ENCODE measurements at places on chromosomes 16 and 17. TPM values are rescaled to one million over a fixed set of nuclear protein-coding genes. Genes with fewer than 3 reads are reported as not detected.

DOC2A gene
- 11.0 TPM for total RNA-seq

ADAP2 gene
- total RNA-seq: 0.76 TPM

GRCh38 chr16:5966004-5966403 lies 868.4 kb upstream of the EEF2KMT start:
- no peaks in the 10 kb centered on the region for H3K4me1 ChIP-seq
- no peak overlapping the region for H3K4me3 ChIP-seq
- no peaks in the 10 kb centered on the region for H3K27me3 ChIP-seq
- H3K36me3 ChIP-seq: no peaks in the 10 kb centered on the region

DNA sequence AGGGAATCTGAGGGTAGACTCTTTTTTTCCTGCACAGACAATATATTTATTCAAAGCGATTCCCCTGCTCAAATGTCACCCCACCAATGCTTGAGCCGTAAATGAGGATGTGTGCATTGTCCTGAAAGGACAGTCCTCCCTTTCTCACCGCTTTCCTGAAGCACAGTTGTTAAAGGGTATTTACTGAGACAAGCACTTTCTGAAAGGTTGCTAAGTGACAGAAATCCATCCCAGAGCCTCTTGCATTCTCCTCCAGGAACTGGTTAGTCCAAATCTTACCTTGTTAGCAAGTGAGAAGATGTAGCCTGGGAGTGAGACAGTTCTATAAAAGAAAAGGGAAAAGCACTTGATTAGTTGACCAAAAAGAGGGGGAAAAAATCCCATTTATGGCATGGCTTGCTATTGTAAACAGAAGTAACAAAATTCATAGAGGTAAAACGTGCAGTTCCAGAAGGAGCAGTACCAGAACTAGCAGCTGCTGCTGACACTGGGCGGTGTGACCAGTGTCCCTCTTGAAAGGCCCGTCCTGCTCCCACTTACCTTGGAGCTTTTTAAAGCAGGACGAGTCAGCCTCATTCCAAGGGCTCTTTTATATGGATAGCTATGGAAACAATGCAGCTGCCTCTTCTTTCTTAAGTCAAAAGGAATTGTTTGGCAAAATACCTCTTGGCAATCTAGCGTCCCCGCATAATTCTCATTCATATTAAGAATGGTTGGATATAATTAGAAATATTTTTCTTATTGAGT lies at the start of gene MYH2:
MYH2 (minus strand) TSS at position 563 of the 747 bp plus-strand sequence. CDS start 1,738 bp downstream, outside the sequence.
- no peak within 1 kb of the TSS for H3K27ac ChIP-seq
- H3K4me1 ChIP-seq: no peaks in the 10 kb centered on the region
- H3K4me3 ChIP-seq: no peak within 1 kb of the TSS
- H3K36me3 ChIP-seq: no peaks in the 10 kb centered on the region
- DNase-seq: no peak

DNA sequence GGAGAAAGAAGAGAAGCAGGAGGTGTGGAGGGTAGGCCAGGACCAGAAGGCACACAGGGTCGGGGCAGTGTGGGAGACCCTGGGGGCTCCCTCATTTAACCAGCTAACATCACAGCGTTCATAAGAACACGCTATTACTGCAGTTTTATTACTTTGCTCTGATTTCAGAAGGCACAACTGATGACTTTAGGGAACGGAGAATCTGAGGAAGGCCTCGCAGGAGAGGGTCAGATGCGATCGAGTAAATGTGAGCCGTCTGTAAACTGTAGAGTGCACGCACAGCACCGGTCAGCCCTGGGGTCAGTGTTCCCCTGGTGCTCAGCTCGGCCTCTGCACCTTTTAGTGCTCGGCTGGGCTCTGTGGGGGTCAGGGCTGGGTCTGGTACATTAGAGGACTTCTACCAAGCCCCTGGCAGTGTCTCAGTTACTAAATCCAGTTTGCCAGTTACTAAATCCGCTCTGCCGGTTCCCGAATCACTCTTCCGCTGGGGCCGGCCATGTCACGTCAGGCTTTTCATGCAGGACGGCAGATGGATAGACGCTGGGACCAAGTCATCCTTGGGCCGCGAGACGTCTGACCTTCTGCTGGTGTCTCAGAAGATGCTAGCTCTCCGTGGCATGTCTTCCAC lies 325.9 kb downstream of the SEC14L1 start:
- DNase-seq: no peak
- H3K27me3 ChIP-seq: no peaks in the 10 kb centered on the region
- H3K4me1 ChIP-seq: peaks cover 6% of the 10 kb centered on the region
- no peak overlapping the region for H3K4me3 ChIP-seq
- H3K36me3 ChIP-seq: no peaks in the 10 kb centered on the region

- H3K27me3 ChIP-seq: no peaks in the 10 kb centered on the region
- no peak for DNase-seq
- no peak overlapping the region for H3K4me3 ChIP-seq
- no peak overlapping the region for H3K27ac ChIP-seq
- H3K36me3 ChIP-seq: peaks cover 3% of the 10 kb centered on the region
Observed at GRCh38 chr17:38469875-38470274, 41.6 kb downstream of the ARHGAP23 start.

DNA sequence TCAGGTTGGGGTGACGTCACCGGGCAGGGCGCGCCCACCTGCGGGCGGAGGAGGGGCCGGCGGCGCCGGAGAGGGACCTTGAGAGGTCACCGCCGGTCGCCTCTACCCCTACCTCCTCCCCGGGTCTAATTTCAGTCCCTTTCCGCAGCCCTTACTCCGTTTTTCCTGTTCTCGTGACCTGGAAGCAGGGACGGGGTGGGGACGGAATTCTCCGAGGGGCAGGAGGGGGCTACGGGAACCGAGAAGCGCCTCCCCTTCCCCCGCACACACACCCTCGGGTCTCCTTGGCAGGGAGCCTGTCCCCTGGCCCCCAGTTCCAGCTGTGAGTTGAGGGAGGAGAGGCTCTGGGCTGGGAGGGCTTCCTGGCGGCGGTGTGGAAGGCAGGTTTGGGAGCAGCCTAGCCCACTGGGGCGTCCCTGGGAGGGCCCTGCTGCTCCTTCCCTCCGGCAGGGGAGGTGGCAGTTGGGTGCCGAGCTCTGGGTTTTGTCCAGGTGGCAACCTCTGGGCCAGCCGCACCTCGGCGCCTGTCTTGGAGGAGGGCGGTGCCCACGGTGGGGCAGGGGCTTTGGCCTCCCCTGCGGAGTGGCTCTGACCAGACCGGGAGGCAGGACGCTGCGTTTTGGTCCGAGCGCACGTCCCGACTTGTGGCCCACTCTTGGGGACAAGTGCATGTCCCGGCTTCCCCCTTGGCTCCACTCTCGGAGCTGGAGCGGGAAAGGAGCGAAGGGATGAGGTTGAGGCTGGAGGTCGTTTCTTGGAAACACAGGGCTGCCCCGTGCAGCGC lies 773 bp downstream of the SYNGR3 start:
- H3K27me3 ChIP-seq: no peaks in the 10 kb centered on the region
- DNase-seq: no peak
- peaks cover 32% of the 10 kb centered on the region for H3K4me1 ChIP-seq
- H3K36me3 ChIP-seq: no peaks in the 10 kb centered on the region
- no peak overlapping the region for H3K27ac ChIP-seq

KCNH6 gene
- total RNA-seq: not detected

DNA sequence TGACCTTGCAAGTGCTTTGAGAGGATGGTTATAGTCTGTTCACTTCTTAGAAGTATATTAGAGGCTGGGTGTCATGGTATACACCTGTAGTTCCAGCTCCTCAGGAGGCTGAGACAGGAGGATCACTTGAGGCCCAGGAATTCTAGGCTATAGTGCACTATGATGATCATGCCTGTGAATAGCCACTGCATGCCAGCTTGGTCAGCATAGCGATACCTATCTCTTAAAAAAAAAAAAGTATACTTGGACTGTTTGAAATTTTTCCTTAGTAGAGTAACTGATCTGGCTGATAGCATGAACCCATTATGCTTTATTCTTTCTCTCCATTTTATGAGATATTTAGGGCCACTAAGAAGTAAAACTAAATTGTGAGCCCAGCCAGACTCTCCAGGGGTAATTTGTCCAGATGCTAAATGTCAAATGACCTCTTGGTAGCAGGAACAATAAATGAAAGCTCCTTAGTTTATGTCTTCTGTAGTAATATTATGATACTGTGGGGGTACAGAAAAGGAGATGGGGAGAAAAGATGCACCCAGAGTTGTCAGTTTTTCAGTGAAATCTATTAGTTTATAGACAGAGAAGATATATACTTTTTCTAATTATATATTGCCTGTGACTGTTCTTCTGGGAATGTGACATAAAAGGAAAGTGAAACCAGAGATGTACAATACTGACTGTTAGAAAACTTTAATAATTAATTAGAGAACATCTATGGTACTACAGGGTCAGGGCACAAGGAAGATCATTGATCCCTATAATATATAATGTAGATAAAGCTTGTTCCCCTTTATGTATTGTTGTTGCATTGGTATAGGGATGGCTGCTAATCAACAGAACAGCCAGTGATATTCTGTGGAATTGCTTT lies 335.3 kb upstream of the TBX2 start:
- no peak overlapping the region for H3K4me3 ChIP-seq
- DNase-seq: no peak
- no peaks in the 10 kb centered on the region for H3K27me3 ChIP-seq
- 0 out of 2 replicates have a peak, but pooled peaks cover 4% of the 10 kb centered on the region for H3K4me1 ChIP-seq
- H3K27ac ChIP-seq: no peak overlapping the region

STH gene
- not detected for total RNA-seq

NPIPB9 gene
- 8.5 TPM for total RNA-seq

DNA sequence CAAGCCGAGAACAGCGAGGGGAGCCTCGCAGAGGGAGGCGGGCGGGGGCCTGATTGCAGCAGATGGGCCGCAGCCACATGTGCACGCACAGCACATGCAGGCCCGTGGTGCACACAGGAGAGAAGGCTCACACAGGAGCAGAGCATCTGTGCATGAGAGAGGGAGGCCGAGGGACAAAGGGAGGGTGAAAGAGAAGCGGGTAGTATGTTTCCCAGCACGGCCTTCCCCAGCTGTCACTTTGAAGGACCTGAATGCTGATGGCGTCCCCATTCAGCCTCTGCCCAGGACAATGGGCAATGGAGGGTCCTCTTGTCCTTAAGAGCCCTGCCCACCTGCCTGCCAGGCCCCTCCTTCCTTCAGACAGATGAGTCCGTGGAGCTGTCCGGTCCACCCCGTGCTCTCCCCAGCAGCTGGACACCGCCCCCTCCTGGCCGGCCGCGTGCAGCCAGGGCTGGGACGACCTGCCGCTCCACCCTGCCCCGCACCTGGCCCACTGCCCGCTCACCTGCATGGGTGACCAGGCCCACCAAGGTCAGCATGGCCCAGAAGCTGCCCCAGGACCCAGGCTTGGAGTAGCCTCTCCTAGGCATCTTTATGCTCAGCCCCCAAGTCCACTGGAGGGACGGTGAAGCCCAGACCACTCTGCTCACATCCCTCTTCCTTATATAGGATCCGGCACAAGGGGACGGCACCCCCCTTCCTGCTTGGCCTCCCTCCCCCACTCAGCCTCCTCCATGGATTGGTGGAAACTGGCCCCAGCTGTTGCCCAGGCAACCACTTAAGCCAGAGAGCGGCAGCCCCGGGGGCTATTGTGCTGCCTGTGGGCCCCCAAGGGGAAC lies at the start of gene BTBD17:
BTBD17 (minus strand) TSS at position 639 of the 839 bp plus-strand sequence; CDS start at position 590, 49 bp downstream.
- no peak within 1 kb of the TSS for H3K27ac ChIP-seq
- no peaks in the 10 kb centered on the region for H3K36me3 ChIP-seq
- DNase-seq: peak; percentile 50
- H3K27me3 ChIP-seq: peaks cover 73% of the 10 kb centered on the region
- H3K4me1 ChIP-seq: no peaks in the 10 kb centered on the region

TBC1D3K gene
- total RNA-seq: not detected

DNA sequence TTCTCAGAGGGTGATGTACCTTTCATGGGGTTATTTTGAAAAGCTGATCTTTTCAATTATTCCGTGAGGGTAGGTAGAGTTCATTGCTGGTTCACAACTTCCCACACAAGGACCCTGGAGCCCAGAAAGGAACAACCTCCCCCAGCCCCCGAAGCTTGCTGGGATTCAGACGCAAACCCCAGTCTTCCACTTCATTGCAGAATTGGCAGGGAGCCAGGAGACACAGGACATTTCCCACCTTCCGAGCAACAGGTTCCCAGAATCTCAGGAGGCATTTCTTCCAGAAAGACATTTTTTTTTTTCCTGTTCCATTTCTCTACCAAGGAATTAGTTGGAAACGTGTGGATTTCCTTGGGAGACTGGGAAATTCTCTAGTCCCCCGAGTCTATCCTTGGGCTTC lies 106.1 kb downstream of the GP2 start:
- no peak overlapping the region for H3K4me3 ChIP-seq
- no peak for DNase-seq
- no peaks in the 10 kb centered on the region for H3K4me1 ChIP-seq
- H3K36me3 ChIP-seq: no peaks in the 10 kb centered on the region
- H3K27me3 ChIP-seq: peaks cover 23% of the 10 kb centered on the region
- H3K27ac ChIP-seq: no peak overlapping the region

DNA sequence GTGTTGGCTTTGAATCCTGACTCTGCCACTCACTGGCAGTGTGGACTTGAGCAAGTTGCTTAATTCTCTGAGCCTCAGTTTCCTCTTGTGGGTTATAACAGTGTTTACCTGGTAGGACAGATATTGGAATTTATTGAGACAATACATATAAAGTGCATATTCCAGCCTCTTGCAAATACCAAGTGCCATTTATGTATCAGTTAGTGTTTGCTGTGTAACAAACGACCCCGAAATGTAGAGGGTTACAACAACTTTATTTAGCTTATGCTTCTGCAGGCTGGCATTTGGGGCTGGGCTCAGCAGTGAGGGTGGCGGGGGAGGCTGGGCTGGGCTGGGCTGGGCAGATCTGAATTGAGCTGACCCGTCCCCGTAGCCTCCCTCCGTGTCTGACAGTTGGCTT lies 42.4 kb upstream of the IL21R start:
- no peak overlapping the region for H3K27ac ChIP-seq
- peaks cover 34% of the 10 kb centered on the region for H3K36me3 ChIP-seq
- no peak overlapping the region for H3K4me3 ChIP-seq
- H3K27me3 ChIP-seq: no peaks in the 10 kb centered on the region

DNA sequence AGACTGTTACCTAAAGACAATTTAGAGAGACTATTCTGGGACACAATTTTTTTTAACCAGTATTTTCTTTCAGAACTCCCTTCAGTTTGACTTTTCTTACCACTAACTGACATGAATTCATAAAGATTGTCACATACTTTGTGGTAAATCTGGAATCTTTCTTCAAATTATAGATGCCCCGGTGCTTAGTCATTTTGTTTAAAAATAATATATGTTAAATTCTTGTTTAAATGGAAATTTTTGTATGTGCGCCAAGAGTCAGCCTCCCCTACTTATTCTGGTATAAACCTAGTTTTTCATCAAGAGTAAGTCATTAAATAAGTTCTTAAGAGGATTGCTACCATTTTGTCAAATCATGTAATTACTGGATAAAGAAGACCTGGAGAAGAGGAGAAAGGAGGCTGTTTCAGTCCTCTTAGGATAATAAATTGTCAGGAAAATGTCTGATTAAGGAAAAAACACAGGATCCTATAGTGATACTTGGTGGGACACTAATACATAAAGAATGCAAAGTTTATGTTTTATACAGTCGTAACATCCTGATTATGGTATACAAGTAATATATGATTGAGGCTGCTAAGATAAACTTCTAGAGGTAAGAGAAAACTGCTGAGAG lies 424.4 kb downstream of the PMP22 start:
- H3K4me3 ChIP-seq: no peak overlapping the region
- H3K27me3 ChIP-seq: no peaks in the 10 kb centered on the region
- no peak for DNase-seq
- no peaks in the 10 kb centered on the region for H3K36me3 ChIP-seq

- H3K36me3 ChIP-seq: no peaks in the 10 kb centered on the region
- peaks cover 98% of the 10 kb centered on the region for H3K27me3 ChIP-seq
- H3K4me3 ChIP-seq: no peak overlapping the region
- H3K27ac ChIP-seq: no peak overlapping the region
Observed at GRCh38 chr17:77572065-77572601, 386.4 kb upstream of the TNRC6C start.

All from PC-9 (cell line).